ENCODE measurements at places on chromosomes 4 and X.

DNA sequence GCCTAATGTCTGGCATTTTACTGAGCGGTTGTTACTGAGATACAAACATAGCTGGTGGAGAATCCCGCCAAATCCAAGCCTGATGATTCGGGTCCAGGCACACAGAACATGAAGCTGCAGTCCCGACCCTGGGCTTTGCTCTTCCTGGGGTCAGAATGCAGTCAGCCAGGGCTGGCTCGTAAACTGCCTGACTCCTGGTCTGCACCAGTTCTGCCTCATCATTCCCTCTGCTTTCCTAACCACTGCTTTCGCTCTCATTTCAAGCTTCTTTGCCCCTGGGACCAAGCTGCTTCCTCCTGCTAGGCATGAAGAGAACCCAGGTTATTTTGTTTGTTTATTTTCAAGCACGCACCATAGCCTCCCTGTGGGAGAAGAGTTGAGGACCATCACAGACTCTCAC, 39.3 kb downstream of the GATB start:
- DNase-seq, result no peak

DNA sequence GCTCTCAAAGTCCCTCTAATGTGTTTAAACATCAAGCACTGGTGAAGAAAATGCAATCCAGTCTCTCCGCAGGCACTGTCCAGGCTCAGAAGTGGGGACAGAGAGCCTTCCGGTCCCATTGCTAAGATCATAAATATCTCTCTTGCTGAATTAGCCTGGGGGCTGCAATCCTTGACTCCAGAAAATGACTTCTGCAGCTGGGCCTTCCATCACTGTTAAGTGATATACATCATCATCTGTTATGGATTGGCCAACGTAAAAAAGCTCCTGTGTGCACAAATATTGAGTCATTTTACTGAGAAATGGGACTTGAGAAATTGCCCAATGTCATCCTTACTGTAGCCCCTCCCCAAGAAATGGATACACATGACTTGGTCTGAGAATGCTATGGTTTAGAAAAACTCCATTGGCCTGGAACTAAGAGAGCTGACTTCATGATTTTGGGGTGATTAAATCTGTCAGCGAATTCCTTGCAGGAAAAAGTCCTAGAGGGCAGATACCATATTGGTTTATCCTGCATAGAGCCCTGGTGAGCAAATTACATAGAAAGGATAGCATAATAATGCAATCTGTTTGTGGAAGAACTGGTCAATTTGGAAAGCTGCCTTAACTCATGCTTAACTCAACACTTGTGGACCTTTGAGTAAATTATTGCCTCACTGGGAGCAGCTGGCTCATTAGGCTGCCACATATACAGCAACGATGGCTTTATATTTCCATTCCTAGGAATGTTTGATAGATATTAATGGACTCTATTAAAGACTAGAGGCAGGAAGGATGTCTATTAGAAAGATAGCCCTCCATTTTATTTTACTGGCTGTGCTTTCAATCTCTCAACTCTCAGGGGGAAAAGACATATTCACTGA, 346.1 kb downstream of the GBA3 start:
- no peak for DNase-seq

DNA sequence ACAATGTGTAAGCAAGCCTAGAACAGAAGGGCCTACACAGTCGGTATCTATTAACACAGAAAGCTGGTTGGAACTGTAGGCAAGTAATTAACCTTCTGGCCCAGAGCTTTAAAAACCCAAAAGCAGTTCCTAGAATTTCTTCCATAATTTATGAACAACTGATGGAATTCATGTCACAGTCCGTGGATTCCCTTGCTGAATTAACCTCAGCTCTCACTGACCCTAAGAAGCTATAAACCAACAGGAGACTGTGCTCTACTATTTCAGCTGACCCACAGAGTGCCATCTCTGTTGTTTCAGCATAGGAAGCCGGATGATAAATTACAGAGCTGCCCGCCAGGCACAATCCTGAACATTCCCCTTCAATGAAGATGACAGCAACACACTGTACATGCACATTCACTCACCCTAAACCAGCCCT, 157.3 kb downstream of the PRDM5 start:
- no peak for DNase-seq

DNA sequence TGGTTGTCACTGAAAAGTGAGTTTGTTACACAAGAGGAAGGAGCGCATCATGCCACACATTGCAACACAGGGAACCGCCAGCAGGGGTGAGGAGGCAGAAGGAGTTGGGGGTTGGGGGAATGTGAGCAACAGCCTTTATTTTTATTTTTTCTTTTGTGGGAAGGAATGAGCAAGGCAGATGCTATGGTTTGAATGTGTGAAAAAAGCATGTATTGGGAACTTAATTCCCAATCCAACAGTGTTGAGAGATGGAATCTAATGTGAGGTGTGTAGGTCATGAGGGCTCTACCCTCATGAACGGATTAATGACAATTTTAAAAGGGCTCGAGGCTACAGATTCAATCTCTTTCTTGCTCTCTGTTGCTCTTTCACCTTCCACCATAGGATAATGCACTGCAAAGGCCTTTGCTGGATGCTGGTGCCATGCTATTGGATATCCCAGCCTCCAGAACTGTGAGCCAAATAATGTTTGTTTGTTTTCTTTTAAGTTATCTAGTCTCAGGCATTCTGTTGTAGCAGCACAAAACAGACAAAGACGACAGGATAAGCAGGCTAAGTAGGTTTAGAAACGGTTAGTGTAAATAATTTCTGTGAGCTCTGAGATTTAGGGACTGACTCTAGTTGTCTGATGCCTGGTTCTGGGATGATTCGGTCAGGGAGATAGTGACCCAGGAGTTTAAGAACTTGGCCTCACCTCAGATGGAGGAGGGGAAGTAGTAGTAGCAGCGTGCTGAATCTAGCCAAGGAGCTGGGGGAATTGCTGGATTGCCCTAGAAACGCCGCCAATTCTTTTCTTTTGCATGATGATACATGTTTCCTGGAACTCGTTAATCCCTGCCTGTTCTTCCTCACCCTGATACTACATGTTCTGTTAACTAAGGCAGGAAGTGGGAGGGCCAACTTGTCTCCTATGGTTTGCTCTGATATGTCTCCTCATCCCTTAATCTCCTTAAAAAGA, 156.6 kb upstream of the CTSO start:
- DNase-seq, result no peak

GRCh38 chr4:110268352-110268751, 69.9 kb upstream of the ELOVL6 start:
- DNase-seq, result no peak

DNA sequence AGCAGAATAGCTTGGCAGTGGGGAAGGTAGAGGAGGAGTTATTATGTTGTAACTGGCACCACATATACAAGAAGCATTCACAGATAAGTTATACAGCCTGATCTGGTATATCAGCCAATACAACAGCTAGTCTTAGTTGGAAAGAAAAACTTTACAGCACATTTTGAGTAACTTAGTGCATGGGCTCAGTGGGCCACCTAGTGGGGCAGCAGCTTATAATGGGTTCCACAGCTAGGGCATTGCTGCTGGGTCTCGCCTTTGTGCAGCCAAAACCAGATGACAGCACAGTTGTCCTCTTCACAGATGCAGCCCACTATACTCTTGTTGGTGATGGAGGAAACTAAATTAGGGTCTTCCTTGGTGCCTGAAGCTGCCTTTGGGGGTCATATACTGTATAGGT, 448.1 kb upstream of the RASGEF1B start:
- no peak for DNase-seq

DNA sequence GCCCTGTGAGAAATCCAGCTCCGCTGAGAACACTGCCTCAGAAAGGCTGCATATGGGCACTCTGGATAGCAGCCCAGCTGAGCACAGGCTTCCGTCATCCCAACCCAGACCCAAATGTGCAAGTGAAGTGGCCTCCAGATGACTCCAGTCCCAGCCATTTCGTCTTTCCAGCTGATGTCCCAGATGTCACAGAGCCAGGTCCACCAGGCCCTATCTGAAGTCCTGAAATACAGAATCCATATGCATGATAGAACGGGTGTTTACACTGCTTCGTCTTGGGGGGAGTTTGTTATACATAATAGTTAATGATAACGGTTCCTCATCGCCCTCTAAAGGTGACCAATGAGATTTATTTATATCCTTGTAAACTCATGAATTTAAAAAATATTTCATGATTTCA, 72.6 kb upstream of the TRIM2 start:
- no peak for DNase-seq

- no peak for DNase-seq
Measured at GRCh38 chr4:20028645-20029044, 223.1 kb upstream of the SLIT2 start.

DNA sequence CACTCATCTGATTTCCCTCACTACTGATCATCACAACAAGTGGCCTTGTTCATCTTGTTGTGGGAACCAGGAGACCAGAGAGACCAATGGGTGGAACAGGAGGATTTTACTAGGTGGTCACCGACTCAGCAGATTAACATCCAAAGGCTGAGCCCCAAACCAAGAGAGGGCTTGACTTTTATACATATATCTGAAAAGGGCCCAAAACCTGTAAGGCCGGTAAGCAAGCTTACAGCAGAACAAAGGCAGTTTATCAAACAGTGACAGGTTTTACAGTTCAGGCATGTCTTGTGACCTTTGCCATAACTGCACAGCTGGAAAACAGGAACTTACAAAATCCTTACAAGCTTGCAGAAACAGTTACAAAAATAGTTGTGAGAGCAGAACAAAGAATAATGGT, 195.9 kb downstream of the OR13H1 start:
- no peak for DNase-seq

DNA sequence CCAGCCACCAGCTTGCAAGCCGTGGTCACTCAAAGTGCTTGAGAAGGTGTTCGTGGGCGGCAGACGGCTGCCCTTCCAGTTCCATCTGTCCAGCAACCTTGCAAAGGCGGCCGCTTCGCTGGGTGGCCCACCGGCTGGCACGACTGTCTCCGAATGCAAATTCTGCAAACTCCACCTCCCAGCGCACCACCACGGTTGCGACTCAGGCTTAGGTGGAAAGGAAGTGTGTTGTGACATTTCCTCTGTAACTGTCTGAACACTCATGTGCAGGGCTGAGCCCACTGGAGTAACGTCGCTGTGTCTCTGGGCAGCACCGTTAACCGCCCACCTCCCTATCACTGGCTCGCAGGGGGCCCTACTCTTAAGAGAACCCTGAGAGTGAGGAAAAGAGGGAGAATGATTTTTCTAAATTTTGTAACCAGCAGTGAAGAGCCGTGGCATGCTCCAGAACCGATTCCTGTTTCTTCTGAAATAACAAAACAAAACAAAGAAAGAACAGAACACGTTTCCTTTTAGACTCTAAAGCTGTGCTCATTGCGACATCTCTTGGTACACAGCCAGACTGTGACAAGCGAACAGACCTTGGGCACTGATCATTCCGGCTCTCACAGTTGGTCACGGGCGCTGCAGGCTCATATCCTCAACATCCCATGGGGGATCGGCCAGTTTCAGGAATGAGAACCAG, at the start of gene P2RY8:
TSS of gene P2RY8 (minus strand) at position 155 of the 685 bp plus-strand sequence. CDS start 70,627 bp downstream, outside the sequence.
- peak; percentile 92 for DNase-seq

DNA sequence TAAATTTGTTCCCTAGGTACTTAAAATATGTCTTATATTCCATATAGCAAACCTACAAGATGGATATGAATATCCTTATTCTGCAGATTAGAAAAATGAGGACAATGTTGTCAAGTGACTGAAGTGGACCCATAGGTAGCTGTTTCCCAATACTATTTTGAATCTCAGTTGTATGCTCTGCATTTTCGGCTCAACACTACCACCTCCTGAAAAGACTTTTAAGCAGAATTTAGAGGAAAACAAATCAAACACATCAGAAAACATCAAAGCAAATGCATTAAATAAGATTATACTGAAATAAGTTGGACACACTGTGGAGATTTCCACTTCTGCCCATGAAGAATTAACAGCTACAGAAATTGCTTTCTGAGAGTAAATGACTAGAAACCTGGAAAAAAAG, 488.7 kb downstream of the TRIML1 start:
- DNase-seq, result no peak

DNA sequence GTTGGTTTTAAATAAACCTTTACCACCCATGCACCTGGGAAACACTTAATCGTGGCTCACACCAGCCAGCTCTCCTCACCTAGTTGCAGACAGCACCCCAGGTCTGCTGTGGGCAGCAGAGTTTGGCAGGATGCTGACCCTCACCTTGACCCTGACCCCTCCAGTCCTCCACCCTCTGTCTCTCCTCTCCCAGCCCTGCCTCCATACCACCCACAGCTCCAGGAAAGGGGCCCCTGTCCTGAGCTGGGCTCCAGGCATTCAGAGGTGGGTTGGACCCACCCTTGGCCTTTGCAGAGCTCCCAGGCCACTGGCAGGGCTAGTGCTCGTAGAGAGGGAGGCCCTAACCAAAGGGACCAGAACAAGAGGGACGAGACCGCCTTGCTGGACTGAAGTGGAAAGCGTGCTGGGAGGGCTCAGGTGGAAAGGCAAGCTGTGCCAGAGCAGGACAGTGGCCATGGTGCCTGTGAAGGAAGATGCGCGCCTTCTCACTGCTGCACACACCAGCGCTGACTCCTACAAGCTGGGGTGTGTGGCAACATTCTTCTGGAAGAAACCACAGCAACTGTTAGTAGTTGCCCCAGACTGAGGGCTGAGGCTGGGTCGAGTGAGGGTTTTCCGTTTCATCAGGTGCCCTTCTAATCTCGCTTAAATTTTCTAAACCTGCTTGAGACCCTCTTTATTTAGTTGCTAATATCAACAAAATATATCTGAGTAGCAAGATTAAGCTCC, 10.7 kb upstream of the S100P start:
- no peak for DNase-seq

- DNase-seq, result no peak
Measured at GRCh38 chr4:147157860-147158701, 212.4 kb upstream of the TTC29 start.

- no peak for DNase-seq
Measured at GRCh38 chr4:165133150-165133549, 20.5 kb upstream of the TMEM192 start.

DNA sequence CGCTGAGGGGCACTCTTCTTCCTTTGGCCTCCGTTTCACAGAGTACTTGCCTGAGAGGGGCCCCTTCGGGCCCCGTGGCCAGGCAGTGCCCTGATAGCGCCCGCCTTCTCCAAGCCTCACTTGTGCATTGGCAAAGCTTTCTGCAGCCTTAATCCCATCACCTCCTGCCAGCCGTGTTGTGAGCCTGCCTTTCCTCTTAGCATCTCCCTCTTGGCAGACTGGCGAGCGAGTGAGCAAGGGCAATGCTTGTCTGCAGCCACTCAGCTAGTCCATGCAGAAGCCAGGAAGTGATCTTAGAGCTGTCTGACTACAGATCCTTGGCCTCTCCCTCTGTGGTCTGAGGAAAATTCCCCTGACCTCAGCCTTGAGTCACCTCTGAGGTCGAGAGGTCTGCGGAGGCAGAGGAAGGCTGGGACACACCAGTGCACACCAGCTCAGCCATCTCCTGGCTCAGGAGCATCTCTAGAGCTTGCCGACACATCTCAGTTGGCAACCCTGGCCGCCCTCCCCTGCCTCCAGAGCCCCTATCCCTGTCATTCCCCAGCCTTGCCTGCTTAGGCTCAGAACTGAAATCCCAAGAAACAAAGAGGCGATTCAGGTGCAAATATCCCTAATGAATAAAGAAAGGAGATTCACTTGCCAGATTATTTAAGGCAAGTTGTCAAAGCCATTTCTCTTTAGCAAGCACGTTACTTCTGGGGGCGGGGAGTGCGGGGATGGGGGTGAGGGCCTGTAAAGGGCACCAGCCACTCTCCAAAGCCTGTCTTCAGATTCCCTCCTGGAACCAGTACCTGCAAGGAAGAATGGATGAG, 143.5 kb upstream of the MAMLD1 start:
- DNase-seq, result no peak

- DNase-seq, result peak; percentile 70
Measured at GRCh38 chr4:26076000-26076587, 162.1 kb downstream of the SMIM20 start.

GRCh38 chrX:154002215-154002719, 17.4 kb downstream of the IRAK1 start:
- peak; percentile 79 for DNase-seq

GRCh38 chrX:23981711-23982110, 45.3 kb downstream of the KLHL15 start:
- no peak for DNase-seq

Data from activated effector memory CD4-positive, alpha-beta T cell treated with anti-CD3 and anti-CD28 coated beads, Interleukin-2, amount 50 U/mL, for 16 hours (primary cell).